Stomach (tissue), 19 donors: ENCODE measurements at places on chromosomes 11 and 22. TPM values are rescaled to one million over a fixed set of nuclear protein-coding genes. Genes with fewer than 3 reads are reported as not detected.

GRCh38 chr22:38043151-38044039, 13.8 kb upstream of the PICK1 start:
- H3K27me3 ChIP-seq: no peaks in the 10 kb centered on the region
- no peak overlapping the region for H3K27ac ChIP-seq
- H3K36me3 ChIP-seq: no peaks in the 10 kb centered on the region
- peaks cover 15% of the 10 kb centered on the region for H3K4me1 ChIP-seq
- no peak overlapping the region for H3K4me3 ChIP-seq
- no peak for DNase-seq

DNA sequence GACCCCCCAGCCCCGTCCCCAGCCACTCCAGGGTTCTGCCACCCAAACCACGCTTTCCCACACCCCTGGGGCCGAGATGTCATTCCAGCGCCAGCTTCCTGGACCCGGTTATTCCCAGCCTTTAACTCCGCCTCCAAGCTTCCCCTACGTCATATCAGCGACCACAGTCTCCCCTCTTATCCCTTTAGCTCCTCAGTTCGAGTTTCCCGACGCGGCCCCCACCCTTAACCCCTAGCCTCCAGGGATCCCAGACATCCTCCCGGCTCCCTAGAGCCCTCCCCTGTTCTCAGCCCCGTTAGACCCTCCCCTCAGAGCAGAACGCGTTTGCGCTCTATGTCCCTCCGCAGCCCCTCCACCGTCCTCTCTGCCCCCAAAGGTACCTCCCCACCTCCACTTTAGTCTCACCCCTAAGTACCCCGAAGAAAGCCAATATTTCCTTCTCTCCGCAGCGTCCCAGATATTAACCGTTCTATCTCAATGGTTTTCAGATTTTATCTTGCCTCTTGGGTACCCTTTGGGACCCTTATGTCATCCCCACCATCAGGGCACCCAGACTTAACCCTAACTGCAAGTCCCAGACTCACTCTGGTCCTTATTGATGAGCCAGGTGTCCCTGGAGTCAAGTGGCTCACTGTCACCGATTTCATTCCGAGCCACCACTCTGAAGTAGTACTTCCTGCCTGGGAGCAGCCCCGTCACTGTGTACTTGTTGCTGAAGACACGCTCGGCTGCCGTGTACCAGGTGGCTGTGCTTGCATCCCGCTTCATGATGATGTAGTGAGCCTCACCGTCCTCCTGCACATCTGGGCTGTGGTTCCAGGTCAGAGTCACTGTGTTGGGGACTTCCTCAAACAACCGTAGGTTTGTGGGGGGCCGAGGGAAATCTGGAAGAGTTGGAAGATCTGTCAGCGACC, 8.0 kb downstream of the TMEM86A start:
- peak overlapping the region; percentile 59 for H3K4me3 ChIP-seq
- H3K4me1 ChIP-seq: peaks cover 14% of the 10 kb centered on the region
- DNase-seq: peak; percentile 61
- peaks cover 9% of the 10 kb centered on the region for H3K36me3 ChIP-seq
- H3K27me3 ChIP-seq: peaks cover 12% of the 10 kb centered on the region
- H3K27ac ChIP-seq: peak overlapping the region; percentile 87

DNA sequence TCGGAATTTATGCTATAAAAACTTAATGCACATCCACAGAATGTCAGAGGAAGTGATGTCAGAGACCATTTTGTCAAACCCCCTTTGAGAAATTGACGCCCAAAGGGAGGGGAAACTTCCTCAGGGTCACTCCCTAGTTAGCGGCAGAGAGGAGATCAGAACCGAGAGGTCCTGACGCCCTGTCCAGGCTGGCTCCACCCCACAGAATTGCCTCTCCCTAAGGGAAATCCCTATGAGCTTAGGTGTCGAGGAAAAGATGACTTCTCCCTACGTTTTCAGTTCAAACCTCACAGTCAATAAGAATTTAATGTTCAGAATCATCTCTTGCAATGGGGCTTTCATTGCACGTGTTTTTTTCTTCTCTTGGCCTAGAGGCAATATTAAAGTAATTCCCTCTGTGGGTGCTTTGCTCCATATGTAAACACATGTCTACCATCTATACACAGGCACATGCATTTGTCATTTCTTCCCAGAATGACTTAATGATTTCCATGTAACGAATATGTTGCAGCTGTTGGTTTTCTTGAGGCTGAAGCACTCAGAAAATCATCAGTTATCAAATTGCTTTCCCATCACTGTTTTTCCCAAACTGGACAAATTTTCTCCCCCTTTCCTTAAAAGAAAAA, 148.7 kb upstream of the TIMP3 start:
- H3K4me3 ChIP-seq: no peak overlapping the region
- no peaks in the 10 kb centered on the region for H3K36me3 ChIP-seq
- no peak overlapping the region for H3K27ac ChIP-seq
- H3K4me1 ChIP-seq: no peaks in the 10 kb centered on the region

DNA sequence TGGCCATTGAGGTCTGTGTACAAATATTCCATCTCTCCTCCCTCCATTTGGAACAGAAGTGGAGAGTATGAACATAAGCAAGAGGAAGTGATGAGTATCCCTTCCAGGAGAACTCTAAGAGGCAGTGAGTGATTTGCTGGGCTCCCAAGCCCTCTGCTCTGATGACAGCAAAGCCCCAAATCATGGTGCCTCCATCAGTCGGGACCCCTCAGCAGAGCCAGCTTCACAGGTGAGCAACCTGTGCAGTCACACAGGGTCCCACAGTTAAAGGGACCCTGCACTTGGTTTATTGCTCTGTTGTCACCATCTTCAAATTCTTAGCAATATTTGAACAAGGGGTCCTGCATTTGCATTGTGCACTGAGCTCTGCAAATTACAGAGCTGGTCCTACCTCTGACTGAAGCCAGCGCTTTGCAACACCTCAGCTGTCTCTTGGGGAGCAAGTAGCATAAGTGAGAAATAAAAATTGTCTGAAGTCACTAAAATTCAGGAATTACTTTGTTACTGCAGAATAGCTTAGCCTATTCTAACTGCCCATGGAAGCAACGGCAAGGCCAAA, 466.4 kb downstream of the MN1 start:
- H3K4me3 ChIP-seq: no peak overlapping the region
- no peak overlapping the region for H3K27ac ChIP-seq
- no peaks in the 10 kb centered on the region for H3K27me3 ChIP-seq
- peaks cover 9% of the 10 kb centered on the region for H3K4me1 ChIP-seq

DNA sequence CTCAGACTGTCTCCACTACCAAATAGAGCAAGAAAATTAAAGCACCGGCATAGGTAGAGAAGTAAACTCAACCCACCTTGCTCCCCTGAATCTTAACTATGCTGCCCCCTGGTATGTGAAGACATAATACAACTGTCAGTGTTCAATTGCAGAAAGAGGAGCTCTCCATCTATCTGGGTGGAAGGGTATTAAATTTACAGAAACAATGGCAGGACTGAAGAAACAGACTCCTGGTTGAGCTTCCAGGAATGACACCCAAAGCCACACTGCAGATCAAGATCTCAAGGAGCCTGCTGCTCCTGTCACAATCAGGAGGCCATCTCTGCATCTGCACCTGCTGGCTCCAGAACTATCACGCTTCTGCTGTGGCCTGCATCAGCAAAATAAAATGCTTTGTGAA, 132.1 kb upstream of the BMAL1 start:
- H3K4me1 ChIP-seq: peaks cover 25% of the 10 kb centered on the region
- no peak overlapping the region for H3K4me3 ChIP-seq
- no peak overlapping the region for H3K27ac ChIP-seq
- no peak for DNase-seq

- DNase-seq: no peak
- H3K36me3 ChIP-seq: no peaks in the 10 kb centered on the region
- H3K27ac ChIP-seq: no peak overlapping the region
- no peaks in the 10 kb centered on the region for H3K4me1 ChIP-seq
Measured at GRCh38 chr11:127474766-127475165, 474.2 kb upstream of the KIRREL3 start.

DNA sequence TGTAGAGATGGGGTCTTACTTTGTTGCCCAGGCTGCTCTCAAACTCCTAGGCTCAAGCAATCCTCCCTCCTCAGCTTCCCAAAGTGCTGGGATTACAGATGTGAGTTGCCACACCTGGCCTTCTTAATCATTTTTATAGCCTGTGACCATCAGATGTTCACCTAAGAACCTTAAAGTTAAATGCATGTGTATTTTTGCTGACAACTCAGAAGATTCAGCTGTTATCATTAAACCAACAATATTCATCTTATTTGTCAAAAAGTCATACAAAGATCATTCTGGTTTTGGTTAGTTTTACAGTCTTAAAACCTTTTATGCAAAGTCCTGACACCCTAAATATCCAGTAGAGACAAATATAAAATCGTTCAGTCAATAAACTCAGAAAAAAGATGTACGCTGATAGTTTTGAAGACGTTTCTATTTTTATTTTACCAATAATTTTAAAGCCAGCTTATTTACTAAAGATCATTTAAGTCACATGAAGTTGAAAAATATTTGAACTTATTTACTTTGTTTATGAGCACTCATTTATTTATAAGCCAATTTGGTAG, 22.2 kb downstream of the CLDN5 start:
- H3K4me1 ChIP-seq: no peaks in the 10 kb centered on the region
- DNase-seq: no peak

GRCh38 chr11:112016765-112017376, 8.3 kb upstream of the DLAT start:
- peaks cover 65% of the 10 kb centered on the region for H3K36me3 ChIP-seq
- no peak for DNase-seq
- peaks cover 15% of the 10 kb centered on the region for H3K4me1 ChIP-seq
- H3K27ac ChIP-seq: peak overlapping the region; percentile 72

- peak overlapping the region; percentile 65 for H3K27ac ChIP-seq
- H3K4me3 ChIP-seq: no peak overlapping the region
- H3K27me3 ChIP-seq: no peaks in the 10 kb centered on the region
- DNase-seq: peak; percentile 63
Measured at GRCh38 chr11:66363805-66364535, 7.6 kb downstream of the SLC29A2 start.

GRCh38 chr11:34208266-34209135, 103.1 kb downstream of the NAT10 start:
- no peaks in the 10 kb centered on the region for H3K36me3 ChIP-seq
- H3K27me3 ChIP-seq: no peaks in the 10 kb centered on the region
- no peak for DNase-seq
- H3K27ac ChIP-seq: no peak overlapping the region
- H3K4me1 ChIP-seq: peaks cover 22% of the 10 kb centered on the region

- no peak overlapping the region for H3K27ac ChIP-seq
- H3K27me3 ChIP-seq: no peaks in the 10 kb centered on the region
- peaks cover 11% of the 10 kb centered on the region for H3K4me1 ChIP-seq
Measured at GRCh38 chr11:128898580-128899344, 7.6 kb downstream of the KCNJ5 start.

DNA sequence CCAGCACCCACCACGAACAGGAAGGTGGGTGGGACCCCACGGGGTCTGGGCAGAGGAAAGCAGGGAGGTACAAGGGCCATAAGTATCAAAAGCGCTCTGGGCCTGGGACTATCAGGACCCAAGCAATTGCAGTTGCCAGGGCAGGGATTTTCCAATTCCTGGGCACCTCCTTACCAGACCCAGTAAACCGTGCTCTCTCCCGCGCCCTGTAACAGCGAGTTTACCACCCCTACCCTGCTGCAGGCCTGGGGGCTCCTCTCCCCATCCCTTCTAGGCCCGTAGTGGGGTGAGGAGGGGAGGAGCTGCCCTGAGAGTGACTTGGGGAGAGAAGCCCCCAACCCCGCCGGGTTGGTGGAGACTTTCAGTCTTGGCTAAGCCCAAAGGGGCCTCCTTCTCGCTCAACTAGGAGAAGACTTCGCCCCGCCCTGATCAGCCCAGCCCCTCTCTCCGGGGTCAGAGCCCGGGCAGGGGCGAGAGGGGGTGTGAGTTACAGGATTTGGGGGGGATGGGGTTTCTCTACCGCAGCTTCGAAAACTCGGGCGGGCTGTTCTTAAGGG, 5.4 kb downstream of the PAX6 start:
- H3K36me3 ChIP-seq: no peaks in the 10 kb centered on the region
- peaks cover 73% of the 10 kb centered on the region for H3K27me3 ChIP-seq
- H3K4me1 ChIP-seq: peaks cover 27% of the 10 kb centered on the region
- no peak overlapping the region for H3K27ac ChIP-seq
- DNase-seq: no peak

- no peak for DNase-seq
- H3K27me3 ChIP-seq: no peaks in the 10 kb centered on the region
- no peak overlapping the region for H3K27ac ChIP-seq
- H3K4me3 ChIP-seq: no peak overlapping the region
- no peaks in the 10 kb centered on the region for H3K36me3 ChIP-seq
Measured at GRCh38 chr22:17319546-17319945, 49.7 kb upstream of the CECR2 start.

DNA sequence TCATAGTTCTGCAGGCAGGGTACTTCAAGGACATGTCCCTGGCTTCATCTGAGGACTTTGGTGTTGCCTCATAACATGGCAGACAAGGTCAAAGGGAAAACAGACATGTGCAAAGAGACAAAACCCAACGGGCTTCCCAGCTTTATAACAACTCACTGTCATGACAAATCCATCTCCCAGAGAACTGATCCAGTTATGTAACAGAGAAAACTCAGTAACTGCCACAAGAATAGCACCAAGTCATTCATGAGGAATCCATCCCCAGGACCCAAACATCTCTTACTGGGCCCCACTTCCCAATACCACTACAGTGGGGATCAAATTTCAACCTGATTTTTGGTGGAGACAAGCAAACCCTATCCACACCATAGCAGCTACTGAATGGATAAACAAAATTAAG, 13.0 kb downstream of the OR52N4 start:
- H3K4me1 ChIP-seq: no peaks in the 10 kb centered on the region
- H3K36me3 ChIP-seq: no peaks in the 10 kb centered on the region
- DNase-seq: no peak

GRCh38 chr22:35684270-35684700, 33.4 kb upstream of the APOL5 start:
- H3K4me3 ChIP-seq: no peak overlapping the region
- H3K36me3 ChIP-seq: no peaks in the 10 kb centered on the region
- peak; percentile 39 for DNase-seq
- no peak overlapping the region for H3K27ac ChIP-seq
- no peaks in the 10 kb centered on the region for H3K4me1 ChIP-seq

DNA sequence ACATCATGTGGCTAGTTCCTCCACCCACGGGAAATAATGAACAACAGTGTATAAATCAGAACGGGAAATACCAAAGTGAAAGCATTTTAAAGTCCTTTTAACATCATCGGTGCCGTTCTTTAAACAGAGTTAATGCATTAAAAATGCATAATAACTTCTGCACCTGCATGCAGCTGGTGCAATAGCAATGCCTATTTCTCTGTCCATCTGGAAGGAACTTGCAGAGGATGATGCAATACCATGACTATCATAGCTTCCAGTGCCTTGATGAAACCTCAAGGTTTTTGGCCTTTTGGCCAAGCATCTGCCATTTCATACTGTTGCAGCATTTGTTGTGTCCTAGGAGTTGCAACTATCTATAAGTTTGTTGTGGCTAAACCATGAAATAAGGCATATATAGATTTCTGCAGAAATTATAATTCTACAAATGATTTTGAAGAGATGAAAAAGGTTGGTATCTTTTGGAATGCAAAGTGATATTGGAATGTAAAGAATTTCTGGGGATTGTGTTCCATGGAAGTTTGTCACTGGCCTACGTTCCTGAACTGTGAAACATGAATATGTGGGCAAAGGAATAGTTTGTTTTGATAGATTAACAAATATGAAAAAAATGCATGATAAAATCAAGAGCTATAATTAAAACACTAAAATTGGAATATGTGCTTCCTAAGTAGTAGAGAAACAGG, 9.8 kb upstream of the EIF3F start:
- no peaks in the 10 kb centered on the region for H3K27me3 ChIP-seq
- no peaks in the 10 kb centered on the region for H3K4me1 ChIP-seq
- H3K36me3 ChIP-seq: no peaks in the 10 kb centered on the region

MICALL1 gene
- 54.3 TPM for total RNA-seq

HTATIP2 gene
- total RNA-seq: 31.2 TPM

NXPE1 gene
- total RNA-seq: not detected

CEND1 gene
- not detected for total RNA-seq

SF3A1 gene
- 30.9 TPM for total RNA-seq

CEP126 gene
- total RNA-seq: 52.5 TPM

ARHGAP20 gene
- total RNA-seq: not detected

FEN1 gene
- total RNA-seq: 16.2 TPM

OR4D5 gene
- not detected for total RNA-seq

FJX1 gene
- not detected for total RNA-seq
